ENCODE measurements at places on chromosomes 7 and 10.

GRCh38 chr10:123513870-123514269 is 152.3 kb upstream of the GPR26 start:
- no peak for DNase-seq

DNA sequence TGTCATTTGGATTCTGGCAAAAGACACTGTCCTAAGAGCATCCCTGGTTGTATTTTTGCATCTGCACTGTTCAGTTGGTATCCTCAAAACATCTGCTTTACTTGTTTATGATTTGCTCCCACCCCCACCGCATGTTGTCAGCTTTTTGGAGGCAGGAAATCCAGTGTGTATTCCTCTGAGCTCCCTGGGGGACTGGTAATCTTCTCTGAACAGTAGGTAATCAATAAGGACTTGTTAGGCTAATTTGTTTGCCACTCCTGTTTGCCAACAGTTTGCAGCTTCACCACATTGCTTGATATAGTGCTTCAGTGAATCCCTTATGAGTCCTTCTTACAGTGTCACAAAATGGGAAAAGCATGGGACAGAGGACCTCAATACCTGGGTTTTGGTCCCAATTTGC is 49.1 kb downstream of the FEZF1 start:
- no peak for DNase-seq

- DNase-seq = no peak
Measured at GRCh38 chr10:46033602-46034011, 3.2 kb upstream of the NCOA4 start.

DNA sequence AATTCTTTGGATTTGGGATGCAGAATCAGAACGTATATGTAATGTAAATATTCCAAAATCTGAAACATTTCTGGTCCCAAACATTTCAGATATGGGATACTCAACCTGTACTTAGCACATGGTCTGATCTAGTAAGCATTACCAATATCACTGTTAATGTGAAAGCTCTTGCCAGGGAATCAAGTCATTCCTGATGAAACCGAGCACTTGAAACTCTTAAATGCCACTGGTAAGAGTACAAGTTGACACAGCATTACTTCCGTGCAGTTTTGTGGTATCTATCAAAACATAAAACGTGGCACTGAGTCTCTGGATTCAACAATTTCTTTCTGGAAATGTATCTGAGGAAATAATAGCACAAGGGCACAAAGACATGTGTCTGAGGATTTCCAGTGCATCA is 155.7 kb downstream of the RTKN2 start:
- DNase-seq = no peak

- no peak for DNase-seq
Measured at GRCh38 chr10:125659071-125659470, 23.9 kb downstream of the TEX36 start.

GRCh38 chr7:66832531-66833351 is 88.3 kb upstream of the TMEM248 start:
- no peak for DNase-seq

- no peak for DNase-seq
Measured at GRCh38 chr7:106737202-106737562, 76.2 kb upstream of the CCDC71L start.

DNA sequence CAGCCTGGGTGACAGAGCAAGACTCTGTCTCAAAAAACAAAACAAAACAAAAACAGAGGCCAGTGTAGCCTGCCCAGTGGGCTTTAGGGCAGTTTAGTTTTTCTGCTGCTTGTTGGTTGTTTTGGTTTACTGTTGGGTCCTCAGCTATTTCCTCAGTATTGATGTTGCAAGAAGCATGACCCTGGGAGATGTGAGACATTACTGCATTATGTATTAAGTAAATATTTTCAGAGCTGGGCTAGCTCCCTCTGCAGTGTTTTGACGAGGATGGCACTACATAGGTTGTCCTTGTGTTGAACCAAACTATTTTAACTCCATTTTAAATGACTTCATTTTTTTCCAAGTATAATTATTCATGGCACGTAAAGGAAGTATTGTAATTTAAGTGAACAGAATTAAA is 4.8 kb downstream of the AKAP9 start:
- no peak for DNase-seq

GRCh38 chr7:99325001-99325493 is 651 bp upstream of the ARPC1A start:
- DNase-seq = no peak

- DNase-seq = no peak
Measured at GRCh38 chr7:16616542-16616941, 29.0 kb downstream of the ANKMY2 start.

- DNase-seq = no peak
Measured at GRCh38 chr10:113103131-113103840, 153.2 kb downstream of the TCF7L2 start.

DNA sequence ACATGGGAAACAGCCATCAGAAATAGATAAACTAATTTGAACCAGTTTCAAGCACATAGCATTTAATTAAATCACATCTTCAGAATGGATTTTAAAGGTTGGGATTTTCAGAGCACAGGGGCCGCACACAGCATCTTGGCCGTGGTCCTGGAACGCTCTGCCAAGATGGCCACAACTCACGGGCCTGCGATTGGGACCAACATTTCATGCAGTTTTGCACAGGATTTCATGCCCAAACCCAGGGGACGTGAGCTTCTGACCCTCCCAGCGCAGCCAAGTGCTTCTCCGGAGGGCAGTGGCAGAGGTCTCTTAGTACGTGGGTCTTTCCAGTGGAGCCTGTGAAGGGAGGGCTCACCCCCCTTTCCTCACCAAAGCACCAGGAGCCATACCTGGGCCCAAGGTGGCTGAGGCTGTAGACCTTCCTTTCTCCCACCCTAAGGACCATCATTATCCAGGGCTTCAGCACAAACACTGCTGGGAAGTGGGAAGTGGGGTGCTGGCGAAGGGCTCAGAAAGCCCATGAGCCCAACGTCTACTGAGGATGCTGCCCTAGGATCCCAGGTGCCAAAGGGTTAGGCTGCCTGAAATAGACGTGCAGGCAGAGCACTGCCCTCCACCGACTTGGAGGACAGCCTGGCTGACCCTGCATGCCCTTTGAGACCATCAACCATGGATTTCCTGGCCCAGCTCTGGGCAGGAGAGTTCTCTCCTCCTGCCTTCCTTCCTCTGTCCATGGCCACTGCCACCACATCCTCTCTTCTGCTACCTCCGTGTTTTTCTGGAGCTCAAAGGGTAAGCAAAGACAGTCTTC is 611.2 kb upstream of the MGMT start:
- DNase-seq = no peak

GRCh38 chr7:149355390-149356048 is 93.5 kb downstream of the ZNF783 start:
- no peak for DNase-seq

DNA sequence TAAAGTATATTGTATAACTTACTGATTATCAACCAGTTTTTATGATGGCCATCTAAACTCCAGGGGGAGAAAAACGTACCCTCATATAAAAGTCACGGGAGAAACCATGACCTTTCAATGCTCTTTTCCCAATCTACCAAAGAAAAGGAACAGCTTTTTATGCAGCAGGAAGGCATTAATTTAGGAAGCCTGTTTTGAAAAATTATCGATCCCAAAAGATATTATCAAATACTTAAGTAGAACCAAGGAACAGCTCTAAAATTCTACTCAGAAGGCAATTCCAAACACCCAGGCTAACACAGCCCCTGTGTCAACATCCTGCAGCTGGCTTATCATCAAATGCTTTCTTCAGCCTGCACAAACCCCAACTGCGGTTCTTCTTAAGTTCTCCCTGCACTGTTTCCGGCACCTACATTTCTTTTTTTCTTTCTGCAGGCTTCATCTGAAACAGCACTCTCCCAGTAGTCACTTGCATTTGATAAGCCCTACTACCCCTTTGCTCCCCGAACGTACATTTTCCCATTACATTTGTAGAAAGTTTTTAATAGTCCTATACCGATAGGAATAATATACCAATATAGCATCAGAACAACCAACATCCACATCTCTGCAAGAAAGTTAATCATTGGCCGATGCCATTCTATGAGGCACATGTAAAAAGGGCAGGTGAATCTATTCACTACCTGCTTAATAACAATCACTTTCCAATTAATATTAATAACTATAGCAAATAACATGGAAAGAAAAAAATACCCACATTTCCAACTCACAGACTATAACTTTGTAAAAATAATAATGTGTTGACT is 47.9 kb downstream of the PIP4K2A start:
- DNase-seq = no peak

- DNase-seq = no peak
Measured at GRCh38 chr10:2992401-2993198, 74.7 kb upstream of the PFKP start.

DNA sequence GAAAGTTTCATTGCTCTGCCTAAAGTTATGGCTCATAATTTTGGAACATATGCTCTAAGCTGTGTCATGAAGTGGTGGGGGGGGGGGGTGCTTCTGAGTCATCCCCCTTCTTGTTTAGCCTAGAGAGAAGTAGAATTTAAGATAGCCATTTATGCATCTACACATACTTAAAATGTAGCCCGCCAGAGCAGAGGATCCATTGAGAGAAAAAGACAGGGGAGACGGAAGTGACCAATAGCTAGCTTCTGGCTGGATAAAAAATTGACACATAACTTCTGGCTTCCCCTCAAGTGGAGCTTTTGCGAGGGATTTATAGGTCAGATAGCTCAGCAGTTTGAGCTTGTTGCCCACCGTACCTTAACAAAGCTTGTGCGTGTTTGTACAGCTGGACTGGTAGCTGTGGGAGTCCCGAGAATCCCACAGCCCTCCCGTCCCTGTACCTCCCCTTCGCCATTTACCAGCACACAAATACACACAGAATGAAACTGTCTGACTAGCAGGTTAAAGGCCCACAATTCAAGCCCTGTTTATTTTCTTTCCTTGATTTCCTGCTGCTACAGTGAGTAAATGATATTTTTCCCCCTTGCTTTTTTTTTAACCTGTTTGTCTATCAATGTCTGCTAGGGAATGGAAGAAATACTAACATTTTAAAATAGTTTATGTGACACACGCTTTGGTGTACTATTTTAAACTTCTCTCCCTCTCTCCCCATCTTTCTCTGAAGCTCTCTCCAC is 232.6 kb upstream of the FERD3L start:
- no peak for DNase-seq

- no peak for DNase-seq
Measured at GRCh38 chr10:22690614-22691431, 23.6 kb downstream of the PIP4K2A start.

GRCh38 chr10:127534074-127534473 is 15.0 kb upstream of the NPS start:
- no peak for DNase-seq

DNA sequence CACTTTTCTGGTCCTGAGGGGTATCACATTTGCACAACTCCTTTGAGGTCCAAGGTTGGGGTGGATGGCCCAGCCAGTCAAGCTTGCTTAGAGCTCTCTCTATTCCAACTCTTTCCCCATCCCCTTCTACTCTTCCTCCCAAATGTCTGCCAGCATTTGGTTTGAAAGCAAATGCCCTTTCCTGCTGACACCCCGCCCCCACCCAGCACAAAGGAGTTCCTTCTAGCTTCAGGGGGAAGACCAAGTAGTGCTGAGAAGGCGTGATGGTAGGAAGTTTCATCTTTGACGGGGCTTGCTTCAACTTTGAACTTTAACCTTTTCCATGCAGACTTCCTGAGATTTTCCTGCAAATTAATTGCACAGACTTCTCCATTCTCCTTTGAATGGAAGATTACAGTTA is 137.5 kb upstream of the TCF7L2 start:
- no peak for DNase-seq

GRCh38 chr7:123876557-123877256 is 31.7 kb downstream of the HYAL4 start:
- no peak for DNase-seq

DNA sequence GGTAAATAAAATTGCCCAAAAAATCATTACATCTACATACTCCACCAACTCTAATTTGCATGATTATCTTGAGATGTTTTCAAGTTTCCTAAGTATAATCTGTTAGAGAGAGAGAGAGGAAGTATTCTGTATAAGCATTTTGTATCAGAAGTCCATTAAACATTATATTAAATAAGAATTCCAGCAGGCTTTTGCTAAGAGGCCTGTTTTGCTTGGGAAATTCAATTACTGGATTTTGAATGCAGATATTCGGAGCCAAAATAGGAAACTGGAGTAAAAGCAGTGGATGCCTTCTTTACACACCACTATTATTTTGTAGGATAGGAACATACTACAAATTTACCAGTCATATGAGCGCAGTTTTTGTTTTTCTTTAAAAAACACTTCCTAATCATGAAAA is 727.8 kb downstream of the CNTNAP2 start:
- no peak for DNase-seq

DNA sequence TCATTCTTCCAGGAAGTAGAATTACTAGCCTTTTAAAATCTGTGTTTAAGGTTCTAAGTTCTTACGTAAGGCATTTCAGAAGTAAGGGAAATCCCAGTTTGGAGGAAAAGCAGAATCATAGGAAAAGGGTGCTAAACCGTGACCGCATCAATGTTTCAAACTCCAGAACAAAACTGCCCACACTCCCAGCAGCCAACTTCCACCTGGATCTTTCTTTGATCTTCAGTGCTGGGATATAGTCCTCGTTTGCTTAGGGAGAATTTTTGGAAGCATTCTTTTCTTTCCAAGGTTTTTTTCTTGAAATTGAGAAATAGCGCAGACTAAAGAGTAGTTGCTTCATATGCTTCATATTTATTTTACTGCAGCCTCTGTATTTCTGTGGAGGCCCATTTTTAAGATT is 8.9 kb downstream of the PROSER2 start:
- no peak for DNase-seq

GRCh38 chr7:146864644-146865043 is 748.0 kb downstream of the CNTNAP2 start:
- DNase-seq = no peak

GRCh38 chr7:47328392-47329319 is 253.3 kb downstream of the TNS3 start:
- DNase-seq = no peak

DNA sequence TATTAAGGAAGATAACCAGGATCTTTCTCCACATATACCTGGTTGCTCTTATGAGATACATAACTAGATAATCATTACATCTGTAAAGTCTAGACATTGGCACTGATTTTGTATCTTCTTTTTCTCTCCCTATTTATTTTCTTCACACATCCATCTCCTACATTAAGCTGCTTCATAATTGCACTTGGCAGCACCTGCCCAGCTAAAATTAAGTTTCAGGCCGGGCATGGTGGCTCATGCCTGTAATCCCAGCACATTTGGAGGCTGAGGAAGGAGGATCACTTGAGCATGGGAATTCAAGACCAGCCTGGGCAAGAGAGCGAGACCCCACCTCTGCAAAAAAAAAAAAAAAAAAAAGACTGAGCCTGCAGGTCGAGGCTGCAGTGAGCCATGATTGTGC is 22.3 kb upstream of the AKR1B1 start:
- DNase-seq = no peak

DNA sequence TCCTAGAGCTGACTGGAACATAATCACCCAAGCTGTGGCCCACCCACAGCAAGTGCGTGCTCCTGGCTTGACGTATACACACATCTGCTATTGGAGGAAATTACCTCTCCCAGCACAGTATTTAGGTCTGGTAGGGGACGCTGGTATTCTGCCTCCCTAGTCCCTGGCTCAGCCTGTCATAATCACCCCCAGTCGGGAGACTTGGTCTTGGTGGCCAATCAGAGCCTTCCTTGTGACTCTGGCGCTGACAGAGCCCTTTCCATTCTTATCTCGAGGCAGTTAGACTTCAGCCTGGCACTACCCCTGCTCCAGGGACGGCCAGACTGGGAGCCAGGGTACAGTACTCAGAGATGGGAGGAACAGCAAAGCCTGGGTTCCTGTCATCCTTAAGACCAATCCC is 14.3 kb upstream of the PRKAG2 start:
- no peak for DNase-seq

- DNase-seq = no peak
Measured at GRCh38 chr7:79615466-79615865, 162.0 kb upstream of the MAGI2 start.
